GM20000 (cell line): ENCODE measurements at places on chromosomes 1 and 21.

GRCh38 chr1:153698923-153699714 is 20.6 kb downstream of the NPR1 start:
- no peak for DNase-seq

- DNase-seq = no peak
Measured at GRCh38 chr1:232204269-232204668, 425.7 kb downstream of the SIPA1L2 start.

DNA sequence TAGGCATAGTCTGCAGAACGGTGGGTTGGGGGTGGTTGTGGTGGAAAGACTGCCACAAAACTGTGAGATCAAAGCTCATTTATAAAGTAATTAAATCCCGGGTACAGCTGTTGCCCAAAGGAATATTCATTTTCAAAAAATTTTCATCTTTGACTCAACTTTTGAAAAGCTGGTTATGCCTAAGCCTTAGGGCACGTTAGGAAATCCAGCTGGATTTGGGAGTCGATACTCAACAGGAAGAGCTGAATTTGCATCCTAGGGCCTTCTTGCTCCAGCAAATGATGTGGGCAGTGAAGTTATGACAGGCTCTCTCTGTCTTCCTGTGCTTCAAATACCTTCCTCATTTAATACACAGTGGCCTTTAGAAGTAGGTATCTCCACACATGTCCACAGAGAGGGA is 31.7 kb downstream of the ZP4 start:
- DNase-seq = no peak

DNA sequence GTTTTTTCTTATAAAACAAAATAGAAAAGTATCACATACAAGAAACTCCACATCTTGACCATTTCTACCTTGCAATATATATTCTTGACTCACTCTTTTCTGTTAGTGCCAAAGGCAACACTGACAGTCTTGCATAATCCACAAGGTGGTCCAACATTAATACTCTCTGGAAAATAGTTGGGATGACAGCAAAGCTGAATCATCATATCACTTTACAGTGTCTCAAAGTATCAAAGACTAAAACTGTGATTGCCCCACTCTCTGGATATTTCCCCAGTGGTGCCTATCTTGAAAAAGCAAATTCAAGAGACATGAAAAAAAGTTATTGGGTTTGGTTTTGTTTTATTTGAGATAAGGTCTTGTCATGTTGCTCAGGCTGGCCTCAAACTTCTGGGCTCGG is 14.6 kb upstream of the TGFBR3 start:
- no peak for DNase-seq

DNA sequence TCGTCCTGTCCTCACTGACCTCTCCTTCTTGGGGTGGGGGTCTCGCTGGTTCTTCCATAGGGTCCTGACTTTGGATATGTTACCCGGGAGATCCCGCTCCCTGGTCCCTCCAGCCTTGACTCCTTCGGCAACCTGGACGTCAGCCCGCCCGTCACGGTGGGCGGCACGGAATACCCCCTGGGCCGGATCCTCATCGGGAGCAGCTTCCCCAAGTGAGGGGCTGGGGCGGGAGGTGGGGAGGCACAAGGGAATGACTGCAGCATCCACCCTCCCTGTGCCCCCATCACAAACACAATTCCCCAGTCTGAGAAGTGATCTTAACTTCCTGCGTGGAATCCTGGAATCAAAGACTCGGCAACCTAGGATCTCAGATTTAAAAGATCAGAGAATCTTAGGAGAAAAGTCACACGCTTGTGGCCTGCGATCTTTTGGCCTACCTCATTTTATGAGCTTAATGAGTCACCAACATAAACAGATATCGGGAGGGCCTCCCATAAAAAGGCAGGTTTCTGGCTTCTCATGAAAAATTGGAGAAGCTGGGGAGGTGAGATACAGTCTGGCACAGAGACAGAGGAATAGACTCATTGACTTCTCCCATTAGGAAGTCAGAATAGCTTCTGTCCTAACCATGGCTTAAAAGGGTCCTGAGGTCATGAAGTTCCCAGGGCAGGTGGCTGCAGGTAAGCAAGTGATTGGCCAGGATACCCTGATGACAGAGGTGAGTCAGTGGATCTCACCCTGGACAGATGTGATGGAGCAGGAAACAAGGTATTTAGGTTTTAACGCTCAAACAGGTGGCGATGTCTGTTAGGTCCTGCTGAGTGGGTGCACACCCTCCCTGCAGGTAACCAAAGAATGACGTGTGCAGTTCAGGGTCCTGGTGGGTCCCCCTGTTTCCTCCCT is 15.9 kb upstream of the PADI3 start:
- no peak for DNase-seq

- no peak for DNase-seq
Measured at GRCh38 chr1:8431019-8431418, 113.1 kb downstream of the SLC45A1 start.

DNA sequence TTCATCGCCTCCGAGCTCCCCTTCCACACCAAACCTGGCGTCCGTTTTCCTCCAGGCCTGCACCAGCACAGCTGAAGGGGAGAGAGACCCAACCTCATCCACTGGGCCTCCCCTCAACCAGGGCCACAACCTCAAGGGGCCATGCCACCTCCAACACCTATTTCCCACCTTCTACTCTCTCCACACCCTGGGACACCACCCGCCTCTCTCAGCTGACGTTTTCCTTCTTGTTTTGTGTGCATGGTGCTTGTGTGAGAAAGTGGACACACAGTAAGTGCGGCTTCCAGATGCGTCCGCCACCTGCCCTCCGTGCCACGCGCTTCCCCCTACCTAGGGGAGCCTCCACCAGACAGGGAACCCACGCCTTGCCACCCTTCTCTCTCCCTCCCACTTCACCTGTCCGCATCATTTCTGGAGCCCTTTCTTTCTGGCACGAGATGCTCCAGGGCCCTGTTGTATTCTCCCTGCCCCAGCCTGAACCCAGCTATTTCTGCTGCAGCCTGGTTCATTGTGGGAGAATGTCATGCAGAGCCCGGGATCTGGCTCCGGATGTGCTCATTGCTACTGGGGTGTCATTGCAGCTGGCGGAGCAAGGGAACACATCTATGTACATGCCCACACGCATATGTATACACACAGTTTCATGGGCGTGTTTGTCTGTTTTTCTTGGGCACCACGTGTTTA is 1.3 kb upstream of the GNB1 start:
- DNase-seq = no peak

DNA sequence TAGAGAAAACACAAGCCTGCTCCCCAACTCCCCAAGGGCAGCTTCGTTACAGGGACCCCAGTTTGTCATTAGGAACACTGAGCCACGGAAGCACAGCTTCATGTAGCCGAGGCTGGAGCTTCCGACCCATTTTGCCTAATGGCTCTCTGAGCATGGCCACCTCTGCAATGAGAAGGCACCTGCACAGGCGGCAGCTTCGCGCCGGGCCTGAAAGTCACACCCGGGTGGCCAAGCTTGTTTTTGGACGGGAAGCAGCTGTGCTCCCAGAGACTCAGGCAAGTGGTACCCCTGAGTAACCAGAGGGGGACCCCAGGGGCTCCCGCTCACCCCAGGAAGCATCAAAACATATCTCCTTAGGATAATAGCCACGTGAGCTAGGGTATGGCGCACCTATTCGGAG is 80.9 kb downstream of the SLC66A1 start:
- DNase-seq = no peak

- peak; percentile 43 for DNase-seq
Measured at GRCh38 chr1:9207086-9207485, 27.5 kb upstream of the H6PD start.

- peak; percentile 86 for DNase-seq
Measured at GRCh38 chr1:209805875-209806760, at the start of gene IRF6. IRF6 (minus strand) TSS chr1:209806142; CDS start chr1:209801413, 4,729 bp downstream.

DNA sequence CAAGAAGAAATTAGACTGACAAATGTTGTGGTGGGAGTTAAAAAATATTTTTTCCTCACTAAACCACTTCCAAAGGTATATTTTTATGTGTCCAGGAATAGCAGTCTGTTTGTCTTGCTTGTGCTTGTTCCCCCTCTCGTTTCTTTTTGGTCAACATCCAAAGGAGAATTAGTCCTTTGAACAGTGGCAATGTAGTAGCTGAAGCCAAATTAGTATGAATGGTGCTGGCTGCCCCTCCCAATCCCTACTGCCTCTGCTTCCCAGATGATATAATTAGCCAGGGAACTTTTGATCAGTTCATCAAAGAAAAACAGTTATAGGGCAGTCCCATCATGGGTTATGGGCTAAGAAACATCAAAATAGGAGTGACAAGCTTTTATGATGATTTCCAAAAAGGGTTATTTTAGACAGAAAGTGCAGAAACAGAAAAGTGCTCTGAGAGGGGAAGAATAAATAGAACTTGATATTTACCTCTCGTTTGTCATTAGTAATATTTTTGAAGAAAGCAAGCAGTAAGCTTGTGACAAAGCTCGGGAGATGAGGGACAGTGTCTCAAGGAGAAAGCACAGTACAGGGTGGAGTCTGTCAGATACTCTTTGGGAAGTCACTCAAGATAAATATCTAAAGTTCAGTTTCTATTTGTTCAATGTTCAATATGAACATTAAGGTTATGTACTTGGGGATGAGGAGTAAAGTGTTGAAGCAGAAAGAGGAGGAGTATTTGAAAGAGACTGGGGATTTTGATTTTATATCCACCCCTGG is 239.1 kb downstream of the HLX start:
- DNase-seq = no peak

GRCh38 chr1:208724079-208724478 is 479.9 kb upstream of the PLXNA2 start:
- no peak for DNase-seq

DNA sequence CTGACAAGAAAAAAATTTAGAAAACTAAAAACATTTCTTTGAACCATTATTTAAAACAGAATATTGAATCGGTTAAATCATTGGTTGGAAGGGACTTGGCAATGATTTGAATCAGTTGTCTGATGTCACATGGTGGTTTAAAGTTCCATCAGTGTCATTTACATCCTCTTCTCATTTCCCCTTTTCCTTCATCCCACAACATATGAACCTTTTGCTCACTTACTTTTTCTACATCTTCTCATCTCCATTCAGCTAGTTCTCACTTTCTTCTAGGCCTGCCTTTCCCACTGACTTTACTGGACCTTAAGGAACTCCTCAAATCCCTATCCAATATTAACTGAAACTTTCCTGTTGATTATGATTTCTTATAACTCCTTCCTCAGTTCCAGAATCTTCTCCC is 58.5 kb downstream of the PHACTR4 start:
- peak; percentile 25 for DNase-seq

DNA sequence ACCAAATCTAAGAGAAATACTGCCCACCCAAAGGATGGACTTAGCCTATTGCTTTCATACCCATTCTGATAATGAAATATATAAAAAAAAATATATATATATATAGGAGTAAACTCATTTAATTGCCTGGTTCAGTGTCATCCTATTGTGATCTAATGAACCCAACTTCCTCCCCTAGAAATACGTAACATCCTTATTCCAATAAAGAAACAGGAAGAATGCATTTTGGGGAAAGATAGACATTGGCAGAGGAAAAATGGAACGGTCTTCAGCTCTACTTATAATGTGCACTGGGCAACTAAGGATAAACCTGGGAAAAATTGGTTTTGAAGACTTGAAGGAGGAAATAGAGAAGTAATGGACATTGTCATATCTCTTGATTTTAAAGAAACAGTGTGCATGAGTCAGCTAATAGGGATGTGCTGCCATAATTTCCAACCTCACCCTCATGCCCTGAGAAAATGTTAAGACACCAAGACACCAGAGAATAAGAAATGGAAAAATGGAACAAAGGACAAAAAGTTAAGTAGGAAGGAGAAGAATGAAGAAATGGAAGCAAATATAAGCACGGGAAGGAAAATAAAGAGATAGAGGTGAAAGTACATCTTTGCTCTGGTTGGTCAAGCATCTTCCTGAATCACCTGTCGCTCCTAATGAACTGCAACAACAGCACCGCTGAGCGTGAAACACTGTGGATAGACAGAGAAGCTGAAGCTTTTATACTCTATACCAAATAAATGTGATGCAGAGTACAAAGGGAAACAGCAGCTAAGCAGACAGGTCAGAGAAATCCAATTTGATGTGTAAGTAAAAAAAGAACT is 5.4 kb downstream of the UBR4 start:
- DNase-seq = no peak

- no peak for DNase-seq
Measured at GRCh38 chr1:185693654-185694053, 40.5 kb upstream of the HMCN1 start.

GRCh38 chr1:198435056-198435455 is 105.4 kb downstream of the ATP6V1G3 start:
- DNase-seq = no peak

- DNase-seq = no peak
Measured at GRCh38 chr1:18056545-18056944, 51.1 kb upstream of the IGSF21 start.

DNA sequence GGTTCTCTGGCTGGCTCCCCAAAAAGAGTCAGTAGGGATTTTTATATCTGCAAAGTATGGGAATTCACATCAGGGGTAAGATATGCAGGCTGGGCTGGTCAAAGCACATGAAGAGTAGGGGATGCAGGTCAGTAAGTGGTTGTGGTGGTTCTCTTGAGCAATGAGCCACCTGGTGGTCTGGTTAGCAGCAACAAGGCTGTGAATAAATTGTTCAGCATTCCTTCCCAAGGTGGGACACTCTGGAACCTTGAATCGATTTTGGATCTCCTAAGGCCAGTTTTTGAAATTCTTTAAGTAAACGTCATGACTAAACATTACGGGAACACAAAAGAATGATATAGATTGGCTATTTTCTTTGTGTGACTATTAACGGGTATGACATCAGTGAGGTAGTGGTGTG is 563.0 kb upstream of the NEGR1 start:
- no peak for DNase-seq

DNA sequence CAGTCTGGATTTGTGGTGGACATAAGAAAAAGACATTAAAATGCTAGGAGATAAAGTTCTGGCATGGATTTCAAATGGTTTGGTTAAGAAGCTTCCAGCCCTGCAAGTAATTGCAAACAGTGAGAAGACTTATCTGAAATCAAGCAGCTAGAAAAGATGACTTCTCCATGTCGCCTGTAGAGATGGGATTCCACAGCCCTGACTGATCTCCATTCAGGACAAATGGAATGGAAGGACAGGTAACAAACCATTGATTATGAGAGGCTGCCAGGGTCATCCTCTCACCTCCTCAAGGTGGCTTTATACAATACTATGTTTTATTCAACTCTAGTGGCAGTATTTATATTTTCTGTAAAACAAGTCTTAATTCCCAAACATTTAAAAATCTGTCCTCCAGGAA is 237.9 kb downstream of the HLX start:
- no peak for DNase-seq

- no peak for DNase-seq
Measured at GRCh38 chr1:210678306-210678705, 349.6 kb downstream of the HHAT start.

DNA sequence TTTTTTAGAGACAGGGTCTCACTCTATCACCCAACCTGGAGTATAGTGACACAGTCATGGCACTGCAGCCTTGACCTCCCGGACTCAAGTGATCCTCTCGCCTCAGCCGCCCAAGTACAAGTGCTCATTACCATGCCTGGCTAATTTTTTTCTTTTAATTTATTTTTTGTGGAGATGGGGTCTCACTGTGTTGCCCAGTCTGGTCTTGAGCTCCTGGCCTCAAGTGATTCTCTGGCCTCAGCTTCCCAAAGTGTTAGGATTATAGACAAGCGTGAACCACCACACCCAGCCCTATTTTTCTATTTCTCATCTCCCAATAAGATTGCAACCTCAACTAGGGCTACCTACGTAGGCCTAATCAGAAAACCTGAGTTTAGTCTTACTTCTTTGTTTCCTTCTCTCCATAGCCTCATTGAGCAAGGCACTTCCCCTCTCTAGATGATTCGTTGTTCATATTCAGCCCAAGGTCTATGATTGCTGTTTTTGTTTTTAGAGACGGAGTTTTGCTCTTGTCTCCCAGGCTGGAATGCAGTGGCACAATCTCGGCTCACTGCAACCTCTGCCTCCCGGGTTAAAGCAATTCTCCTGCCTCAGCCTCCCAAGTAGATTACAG is 1.1 kb upstream of the KPNA6 start:
- no peak for DNase-seq

GRCh38 chr1:121518726-121519041 is 333.9 kb downstream of the SRGAP2C start:
- no peak for DNase-seq
